ENCODE measurements at places on chromosomes 3 and 15. TPM values are rescaled to one million over a fixed set of nuclear protein-coding genes. Genes with fewer than 3 reads are reported as not detected.

GRCh38 chr3:31942446-31942845 lies 38.6 kb downstream of the OSBPL10 start:
- no peak for DNase-seq

GRCh38 chr15:96285305-96285704 lies 45.2 kb upstream of the NR2F2 start:
- DNase-seq, result no peak

DNA sequence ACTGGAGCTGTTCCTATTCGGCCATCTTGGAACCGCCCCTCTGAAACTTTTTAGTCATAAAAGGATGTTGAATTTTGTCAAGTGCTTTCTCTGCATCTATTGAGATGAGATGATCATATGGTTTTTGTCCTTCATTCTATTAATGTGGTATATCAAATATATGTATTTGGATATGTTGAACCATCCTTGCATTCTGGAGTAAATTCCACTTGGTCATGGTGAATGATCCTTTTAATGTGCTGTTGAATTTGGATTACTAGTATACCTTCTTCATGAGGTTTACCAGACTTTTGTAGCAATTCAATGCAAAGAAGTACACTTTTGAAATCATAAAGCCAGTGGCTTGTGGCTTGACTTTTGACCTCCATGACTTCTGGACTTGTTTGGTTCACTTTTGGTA lies 33.4 kb upstream of the XRN1 start:
- DNase-seq, result no peak

- DNase-seq, result no peak
Measured at GRCh38 chr3:146513386-146514051, 30.9 kb downstream of the PLSCR1 start.

DNA sequence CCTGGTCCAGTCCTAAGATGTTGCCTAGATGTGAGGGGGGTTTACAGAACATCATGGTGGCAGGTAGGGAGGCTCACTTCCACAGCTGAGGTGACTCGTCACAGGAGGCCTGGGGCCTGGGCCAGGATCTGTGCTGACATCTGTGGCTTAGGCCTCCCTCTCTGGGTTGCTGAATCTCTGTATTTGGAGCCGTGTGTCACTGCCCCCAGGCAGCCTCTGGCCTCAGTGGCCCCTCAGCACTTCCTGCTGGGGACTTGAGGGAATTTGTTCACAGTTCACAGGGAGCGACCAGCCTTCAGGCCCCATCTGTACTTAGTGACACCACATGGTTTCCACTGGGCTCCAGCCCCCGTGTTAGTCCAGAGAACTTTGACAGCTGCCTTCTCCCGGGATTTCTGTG lies 41.7 kb upstream of the ADAMTSL3 start:
- DNase-seq, result no peak

GRCh38 chr3:52441091-52441771 lies 3.7 kb downstream of the SEMA3G start:
- no peak for DNase-seq

The MITF gene
- 12.1 TPM for polyA plus RNA-seq

The FAM107A gene
- not detected for polyA plus RNA-seq

The A4GNT gene
- not detected for polyA plus RNA-seq

The CCRL2 gene
- polyA plus RNA-seq, result 15.3 TPM
